ENCODE measurements at places on chromosomes 12 and 14.
A peak's percentile ranks its signal among the peaks of the same experiment; 100 is the strongest.

DNA sequence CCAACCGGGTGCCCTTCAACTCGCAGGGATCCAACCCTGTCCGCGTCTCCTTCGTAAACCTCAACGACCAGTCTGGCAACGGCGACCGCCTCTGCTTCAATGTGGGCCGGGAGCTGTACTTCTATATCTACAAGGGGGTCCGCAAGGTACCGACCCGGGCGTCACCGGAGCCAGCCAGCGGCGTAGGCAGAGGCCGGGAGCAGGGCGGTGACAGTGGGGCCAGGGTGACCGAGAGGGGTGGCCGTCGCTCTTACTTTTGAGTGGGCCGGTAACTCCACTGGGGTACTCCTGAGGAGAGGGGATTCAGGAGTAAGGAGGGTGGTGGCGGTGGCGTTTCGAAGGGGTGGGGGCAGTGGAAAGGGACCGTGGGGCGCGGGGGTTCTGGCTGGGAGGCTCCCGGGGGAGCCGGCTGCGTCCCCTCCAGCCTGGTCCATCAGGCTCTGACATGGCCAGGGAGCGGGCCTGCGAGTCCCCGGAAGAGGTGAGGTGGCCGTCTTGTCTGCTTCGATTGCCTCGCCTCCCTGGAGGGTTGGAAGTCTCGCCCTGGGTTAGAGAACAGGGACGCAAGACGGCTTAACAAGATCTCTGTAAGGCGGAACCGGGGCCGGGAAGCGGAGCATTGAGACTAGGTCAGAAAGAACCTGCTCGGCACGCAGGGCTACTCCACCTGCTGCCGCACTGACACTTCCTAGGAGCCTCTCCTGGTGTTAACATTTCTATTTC, 491 bp downstream of the WDR20 start:
- DNase-seq: peak; percentile 18

- DNase-seq: no peak
Observed at GRCh38 chr12:69888901-69889300, 63.9 kb downstream of the MYRFL start.

GRCh38 chr14:68409387-68409786, 383.5 kb downstream of the ZFP36L1 start:
- no peak for DNase-seq

- no peak for DNase-seq
Observed at GRCh38 chr12:30519535-30519934, 176.1 kb downstream of the IPO8 start.

DNA sequence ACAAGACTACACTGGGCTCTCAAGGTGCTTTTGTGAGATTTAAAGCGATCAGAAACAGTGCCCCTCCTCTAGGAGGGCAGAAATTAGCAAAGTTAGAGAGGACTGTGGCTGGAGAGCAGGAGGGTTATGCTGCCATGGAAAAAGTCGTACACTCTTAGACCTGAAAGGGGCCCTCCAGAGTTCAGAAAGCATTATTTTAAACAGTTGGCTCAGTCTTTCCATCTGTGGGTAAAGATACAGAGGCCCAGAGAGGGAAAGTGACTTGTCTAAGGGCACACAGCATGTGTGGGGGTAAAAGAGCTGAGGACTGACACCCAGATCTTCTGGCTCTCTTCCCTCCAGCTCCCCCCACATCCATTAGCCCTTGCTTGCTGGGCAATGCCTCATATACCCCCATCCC, 47.1 kb downstream of the FOXN4 start:
- no peak for DNase-seq

DNA sequence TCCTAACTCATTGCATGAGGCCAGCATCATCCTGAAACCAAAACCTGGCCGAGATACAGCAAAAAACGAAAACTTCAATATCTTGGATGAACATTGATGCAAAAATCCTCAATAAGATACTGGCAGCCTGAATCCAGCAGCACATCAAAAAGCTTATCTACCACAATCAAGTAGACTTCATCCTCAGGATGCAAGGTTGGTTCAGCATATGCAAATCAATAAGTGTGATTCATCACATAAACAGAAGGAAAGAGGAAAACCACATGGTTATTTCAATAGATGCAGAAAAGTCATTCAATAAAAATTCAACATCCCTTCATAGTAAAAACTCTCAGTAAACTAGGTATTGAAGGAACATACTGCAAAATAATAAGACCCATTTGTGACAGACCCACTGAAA, 56.5 kb upstream of the PPFIA2 start:
- no peak for DNase-seq

GRCh38 chr14:96917442-96917963, 120.3 kb downstream of the VRK1 start:
- no peak for DNase-seq

- DNase-seq: no peak
Observed at GRCh38 chr14:84468153-84468552, 1061.8 kb upstream of the FLRT2 start.

GRCh38 chr12:123264642-123265041, 7.0 kb downstream of the CDK2AP1 start:
- DNase-seq: no peak

GRCh38 chr12:96189781-96190180, 4.4 kb upstream of the ELK3 start:
- DNase-seq: no peak

DNA sequence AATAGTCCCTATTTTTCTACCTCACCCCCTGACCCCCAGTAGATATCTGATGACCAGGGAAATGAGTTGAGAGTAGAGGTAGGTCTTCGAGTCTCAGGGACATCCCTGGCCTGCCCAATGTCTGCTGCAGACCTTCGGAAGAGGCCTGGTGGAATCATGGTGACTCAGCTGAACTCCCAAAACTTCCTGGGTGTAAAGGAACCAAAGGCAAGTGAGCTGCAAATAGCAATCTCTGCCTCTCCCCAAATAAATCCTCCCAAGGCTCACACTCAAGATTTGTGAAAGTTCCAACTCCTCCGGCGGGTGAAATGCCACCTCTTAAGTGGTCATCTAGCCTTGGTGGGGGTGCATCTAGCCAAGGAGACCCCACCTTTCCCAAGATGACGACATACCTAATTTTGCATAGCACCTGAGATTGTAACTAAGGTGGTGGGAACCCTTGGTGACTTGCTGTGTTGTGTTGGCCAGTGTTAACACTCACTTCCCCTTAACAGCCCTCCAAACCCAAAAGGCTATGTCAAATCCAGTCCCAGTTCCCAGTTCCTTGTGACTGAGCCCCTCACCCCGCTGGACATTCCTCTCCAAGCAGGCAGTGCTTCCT, 6.3 kb downstream of the ZFP36L1 start:
- DNase-seq: no peak

DNA sequence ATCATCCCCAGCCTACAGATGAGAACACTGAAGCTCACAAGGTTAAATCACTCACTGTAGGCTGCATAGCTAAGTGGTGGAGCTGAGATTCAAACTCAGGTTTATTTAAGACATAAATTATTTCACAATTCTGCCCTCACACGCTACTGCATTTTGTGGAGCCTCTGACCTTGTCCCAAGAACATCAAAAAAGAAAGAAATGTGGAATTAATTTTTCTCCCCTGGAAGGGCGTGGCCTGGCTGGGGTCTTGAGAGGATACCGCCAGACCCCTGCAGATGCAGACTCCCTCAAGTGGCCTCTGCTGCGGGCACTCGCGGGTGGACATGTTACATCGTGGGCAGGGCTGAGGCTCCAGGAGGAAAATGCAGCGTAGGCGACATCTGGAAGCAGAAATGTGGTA, 40.6 kb downstream of the LTBP2 start:
- no peak for DNase-seq

DNA sequence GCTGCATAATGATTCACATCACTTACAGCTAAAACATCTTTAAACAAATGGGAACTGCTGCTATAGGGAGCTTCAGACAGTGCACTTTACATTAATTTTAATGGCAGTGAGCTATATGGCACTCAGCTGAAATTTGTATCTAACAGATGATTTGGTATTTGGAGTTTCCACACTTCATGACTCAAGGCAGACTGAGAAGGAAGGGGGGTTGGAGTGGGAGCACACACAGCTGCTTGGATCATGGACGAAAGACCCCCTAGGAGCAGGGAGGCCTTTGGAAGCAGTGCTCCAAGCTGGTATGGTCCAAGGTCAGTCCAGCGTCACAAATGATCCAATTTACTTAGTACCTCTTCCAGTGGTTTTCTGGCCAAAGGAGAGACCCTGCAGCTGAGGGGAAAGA, 389.7 kb downstream of the FUT8 start:
- no peak for DNase-seq

DNA sequence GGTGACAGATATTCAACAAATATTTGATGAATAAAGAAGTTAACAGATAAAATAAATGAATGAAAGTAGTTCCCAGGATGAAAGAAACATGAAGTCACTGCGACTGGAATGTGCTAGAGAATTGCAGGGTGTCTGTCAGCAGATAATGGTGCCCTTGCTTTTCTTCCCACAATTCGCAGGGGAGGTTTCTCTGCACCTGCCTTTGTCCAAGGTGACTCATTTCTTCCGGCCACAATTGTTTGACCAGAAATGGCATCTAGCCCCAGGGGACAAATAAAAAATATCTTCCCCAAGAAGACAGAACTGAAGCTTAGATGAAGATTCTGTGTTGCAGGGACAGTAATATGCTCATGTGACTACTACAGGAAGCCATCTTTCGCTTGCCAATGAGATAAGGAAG, 316.1 kb upstream of the TBX3 start:
- no peak for DNase-seq

DNA sequence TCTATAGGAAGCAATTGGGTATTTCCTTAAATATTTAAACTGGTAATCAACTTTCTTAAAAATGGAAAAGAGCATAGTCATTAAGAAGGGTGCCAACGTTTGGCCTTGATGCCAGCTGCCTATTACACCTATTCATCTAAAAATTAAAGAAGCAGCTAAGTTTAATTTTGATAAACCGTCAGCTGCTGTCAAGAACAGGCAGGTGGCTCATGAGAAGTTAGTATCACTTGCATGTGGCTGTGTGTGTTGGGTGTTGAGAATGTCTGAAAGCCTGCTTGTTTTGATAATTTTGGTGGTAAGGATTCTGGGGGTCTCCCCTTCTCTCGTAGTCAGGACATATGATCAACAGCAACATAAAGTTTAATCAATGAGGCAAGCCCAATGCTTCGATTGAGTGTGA, 6.5 kb downstream of the GLRX5 start:
- DNase-seq: no peak

DNA sequence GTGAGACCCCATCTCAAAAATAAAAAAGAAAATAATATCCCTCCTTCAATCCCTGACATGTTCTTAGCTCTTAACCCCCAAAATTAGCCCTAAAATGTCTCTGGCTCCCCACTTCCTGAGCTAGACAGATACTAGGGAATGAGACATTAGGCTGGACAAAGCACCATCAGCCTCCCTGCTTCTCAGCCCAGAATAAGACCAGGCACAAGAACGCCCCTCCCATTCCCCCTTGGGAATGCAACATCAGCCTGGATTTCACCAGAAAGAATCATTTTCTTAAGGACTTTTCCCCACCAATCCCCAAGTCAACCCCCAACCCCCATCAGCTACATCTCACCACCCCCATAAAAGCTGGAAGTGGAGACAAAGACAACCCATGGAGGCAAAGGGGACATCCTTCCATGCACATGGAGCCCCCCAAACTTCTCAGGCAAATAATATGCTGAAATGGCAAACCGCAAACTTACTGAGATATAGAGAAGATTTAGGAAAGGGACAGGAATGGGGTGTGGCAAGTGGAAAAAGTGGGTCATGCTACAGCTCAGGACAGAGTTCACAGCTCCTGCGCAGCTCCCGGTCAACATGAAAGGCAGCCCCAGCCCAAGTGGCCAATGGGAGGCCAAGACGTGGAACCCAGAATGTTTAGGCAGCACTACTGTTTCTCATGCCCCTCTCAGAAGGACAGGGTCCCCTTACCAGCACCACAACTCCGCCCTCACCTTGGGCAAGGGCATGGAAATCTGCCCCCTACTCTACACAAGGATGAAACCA, 2.7 kb downstream of the CHD4 start:
- no peak for DNase-seq

DNA sequence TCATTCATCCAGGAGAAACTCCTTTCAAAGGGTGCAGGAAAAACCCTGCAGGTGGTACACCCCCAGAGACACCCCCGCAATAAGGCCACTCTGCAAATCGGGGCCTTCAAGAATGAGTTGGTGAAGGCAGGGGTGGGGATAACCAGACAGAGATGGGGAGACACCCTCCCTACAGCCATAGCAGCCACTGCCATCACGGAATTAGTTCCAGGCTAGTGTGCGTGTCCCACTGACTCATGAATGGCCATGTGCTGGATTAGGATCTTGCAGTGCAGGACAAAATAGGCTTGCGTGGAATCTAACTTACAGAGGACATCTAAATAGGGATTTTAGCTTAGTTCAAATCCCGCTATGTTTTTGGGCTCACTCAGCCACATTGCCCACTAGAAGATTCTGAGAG, 37.8 kb downstream of the SPRING1 start:
- no peak for DNase-seq

- no peak for DNase-seq
Observed at GRCh38 chr14:72907886-72908285, 14.0 kb upstream of the DPF3 start.

GRCh38 chr14:87325741-87326140, 667.2 kb downstream of the GALC start:
- no peak for DNase-seq

GRCh38 chr12:120710805-120711296, 593 bp downstream of the UNC119B start:
- peak; percentile 11 for DNase-seq

GRCh38 chr12:66409195-66409871, 107.0 kb downstream of the HELB start:
- peak; percentile 7 for DNase-seq

DNA sequence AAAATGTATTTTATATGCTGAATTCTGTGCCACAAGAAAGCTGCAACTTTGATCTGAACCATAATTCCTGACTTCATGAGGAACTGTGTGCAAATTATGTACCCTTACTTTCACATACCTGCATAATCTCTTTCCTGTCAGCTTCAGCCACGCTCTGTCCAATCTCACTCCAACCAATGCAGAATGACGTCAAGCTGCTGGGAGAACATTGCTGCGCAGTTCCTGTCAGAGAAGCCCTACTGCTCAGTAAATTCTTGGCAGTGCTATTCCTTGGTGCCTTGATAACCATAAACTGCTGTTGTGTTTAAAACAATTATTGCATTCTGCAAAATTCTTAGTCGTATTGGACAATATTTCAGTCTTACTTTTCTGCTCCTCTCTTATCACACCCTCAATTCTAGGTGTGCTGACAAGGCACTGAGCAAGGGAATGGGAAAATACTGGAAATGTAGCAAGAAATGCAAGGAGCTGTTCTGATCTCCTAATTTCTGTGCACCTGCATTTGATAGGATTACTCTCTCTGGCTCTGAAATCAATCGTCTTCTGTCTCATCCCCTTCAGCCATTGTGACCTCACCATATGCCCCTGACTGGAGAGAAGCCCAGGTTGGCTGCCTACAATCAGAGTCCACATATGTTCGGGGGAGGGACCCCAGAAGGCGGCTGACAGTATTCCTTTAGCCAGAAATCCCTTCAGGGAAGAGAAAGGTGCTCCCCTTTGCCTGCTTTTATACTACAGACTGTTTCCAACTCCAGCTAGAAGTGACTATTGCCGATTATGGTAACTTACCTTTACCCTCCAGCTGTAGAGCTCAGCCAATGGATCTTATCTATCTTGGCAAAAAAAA, 274.9 kb upstream of the NOVA1 start:
- DNase-seq: no peak

Measured in stimulated activated CD4-positive, alpha-beta T cell treated with anti-CD3 and anti-CD28 coated beads, Interleukin-12 subunit alpha, Interleukin-12 subunit beta, amount 100 ng/mL, for 48 hours (primary cell).